Nucleus accumbens (tissue), 56 donors: ENCODE measurements at places on chromosomes 1 and 21.

DNA sequence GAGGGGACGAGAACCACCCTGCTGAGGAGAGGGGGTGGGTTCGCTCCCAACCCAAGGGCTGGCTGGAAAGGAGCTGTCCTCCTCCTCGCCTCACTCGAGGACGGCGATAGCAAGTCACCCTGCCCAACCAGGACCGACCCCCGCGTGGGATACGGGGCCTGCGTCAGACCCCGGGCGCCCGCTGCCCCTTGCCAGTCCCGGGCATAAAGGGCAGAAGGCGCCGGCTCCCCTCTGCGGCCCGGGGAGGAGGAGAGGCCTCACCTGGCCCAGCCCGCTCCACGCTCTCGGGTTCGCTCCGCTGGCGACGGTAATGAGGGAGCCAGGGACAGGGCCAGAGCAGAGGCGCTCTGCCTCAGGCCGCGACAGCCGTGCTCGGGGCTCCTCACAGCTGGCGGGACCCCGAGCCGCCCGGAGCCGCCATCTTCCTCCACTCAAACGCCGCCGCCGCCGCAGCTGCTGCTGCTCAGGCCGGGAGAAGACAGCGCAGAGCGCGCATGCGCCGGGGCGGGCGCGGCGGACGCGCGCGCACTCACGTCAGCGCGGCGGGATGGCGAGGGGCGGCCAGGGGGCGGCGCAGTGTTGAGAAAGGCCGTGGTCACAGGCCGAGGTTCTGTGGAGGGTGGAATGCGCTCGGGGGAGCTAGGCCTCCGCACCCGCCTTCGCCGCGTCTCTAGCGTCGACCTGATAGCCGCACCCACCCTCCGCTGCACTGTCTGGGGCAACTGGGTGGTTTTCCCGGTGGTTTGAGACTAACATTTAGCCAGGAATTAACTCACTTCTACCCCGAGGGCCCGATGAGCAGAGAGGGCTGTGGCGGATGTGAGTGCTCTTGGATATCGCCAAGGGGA is at the start of gene FBXO42:
Gene FBXO42, minus strand, starts transcription at position 487 of the 848 bp plus-strand sequence. CDS start 37,062 bp downstream, outside the sequence.
- DNase-seq, result peak; percentile 89

- DNase-seq, result no peak
Observed at GRCh38 chr1:65176591-65176990, 28.6 kb downstream of the AK4 start.

GRCh38 chr1:39657923-39658485 is 13.9 kb downstream of the NT5C1A start:
- DNase-seq, result peak; percentile 8

DNA sequence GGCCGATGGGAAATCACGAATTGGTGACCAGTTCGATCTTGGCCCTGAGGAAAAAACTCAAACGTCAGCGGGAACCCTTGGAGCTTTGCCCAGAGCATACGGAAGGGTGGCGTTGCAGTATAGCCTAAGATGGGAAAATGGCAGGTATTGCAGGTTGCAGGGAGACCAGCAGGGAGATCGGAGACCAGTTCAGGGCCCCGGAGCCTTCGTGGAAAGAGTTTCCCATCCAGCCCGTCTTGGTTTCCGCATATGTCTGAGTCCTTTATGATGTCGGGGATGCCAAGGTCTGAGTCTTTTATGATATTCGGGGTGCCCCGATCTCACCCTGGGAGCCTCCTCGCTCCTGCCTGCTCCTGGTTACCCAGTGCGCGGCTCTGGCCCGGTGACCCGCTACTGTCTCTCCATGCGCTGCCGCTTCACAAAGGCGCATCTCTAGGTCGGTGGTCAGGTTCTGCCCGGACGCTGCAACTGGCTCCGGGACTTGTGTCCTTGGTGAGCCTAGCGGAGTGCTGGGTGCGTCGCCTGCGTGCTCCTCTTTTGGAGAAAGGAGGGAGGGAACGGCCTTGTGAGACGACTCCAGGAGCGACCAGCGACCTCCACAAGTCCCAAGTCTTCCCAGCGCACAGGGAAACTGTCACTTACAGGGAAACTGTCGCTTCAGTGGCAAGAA is 94.2 kb downstream of the PRKAB2 start:
- no peak for DNase-seq

GRCh38 chr21:31052489-31053142 is 14.3 kb upstream of the KRTAP19-8 start:
- DNase-seq, result no peak

DNA sequence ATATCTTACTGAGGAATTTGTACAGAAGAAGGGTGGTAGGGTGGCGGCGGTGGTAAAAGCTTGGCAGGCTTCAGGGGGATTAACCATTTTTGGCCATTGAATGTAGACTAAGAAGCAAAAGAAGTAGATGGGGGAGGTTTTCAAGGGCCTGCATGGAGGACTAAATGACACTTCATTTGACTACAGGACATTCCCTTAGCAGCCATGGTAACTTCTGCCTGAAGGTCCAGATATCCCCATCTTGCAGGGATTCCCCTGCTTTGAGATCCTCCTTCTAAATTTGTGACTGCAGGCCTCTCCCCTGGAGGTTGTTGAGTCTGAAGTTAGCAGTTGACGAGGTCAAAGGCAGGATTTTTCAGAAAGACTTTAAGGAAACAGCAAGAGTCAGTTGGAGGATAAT is 4.8 kb downstream of the VASH2 start:
- no peak for DNase-seq

GRCh38 chr1:246317332-246318035 is 189.6 kb downstream of the SMYD3 start:
- DNase-seq, result no peak

DNA sequence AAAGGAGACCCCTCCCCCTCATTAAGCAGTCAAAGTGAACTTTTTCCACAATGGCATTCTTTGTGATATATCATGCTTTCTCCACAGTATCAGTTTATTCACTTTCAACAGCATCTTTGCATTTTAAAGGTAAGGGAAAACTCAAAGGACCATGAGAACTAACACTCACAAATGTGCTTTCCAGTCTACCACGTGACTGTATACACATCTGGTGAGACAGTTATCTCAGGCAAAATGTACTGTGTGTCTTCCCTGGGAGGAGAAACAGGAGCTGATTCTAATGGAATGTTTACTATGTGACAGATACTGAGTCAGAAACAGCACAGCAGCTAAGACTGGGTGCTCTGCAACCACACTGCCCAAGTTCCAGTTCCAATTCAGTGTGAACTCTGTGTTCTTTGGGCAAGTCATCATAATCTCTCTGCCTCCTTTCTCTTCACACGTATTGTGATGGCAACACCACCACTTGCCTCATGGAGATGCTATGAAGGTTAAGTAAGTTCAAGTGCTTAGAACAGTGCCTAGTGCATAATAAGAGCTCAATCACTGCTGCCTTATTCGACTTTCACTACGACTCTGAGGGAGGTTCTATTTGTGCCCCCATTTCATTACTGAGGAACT is 79.0 kb downstream of the SLC45A1 start:
- DNase-seq, result no peak

GRCh38 chr1:66156144-66156543 is 363.4 kb downstream of the PDE4B start:
- no peak for DNase-seq

DNA sequence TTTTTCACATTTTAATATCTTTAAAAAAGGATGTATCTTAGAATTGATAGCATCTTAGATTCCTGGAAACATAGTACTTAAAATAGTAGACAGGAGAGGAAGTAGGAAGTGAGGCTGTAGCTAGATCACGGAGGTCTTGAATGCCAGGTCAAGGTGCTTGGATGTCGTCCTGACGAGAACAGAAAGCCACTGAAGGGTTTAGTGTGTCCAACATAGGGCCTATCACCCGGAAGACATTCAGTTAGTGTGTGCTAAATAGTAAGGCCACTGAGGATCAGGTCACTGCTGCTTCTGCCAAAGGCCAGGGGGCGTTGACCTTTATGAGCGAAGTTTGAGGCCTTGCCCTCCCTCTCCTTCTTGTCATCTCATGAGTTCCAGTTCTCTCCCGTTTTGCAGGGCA is 35.7 kb downstream of the RAB3B start:
- DNase-seq, result no peak

GRCh38 chr1:48870596-48870995 is 93.9 kb upstream of the BEND5 start:
- no peak for DNase-seq

GRCh38 chr1:147892216-147892615 is 10.4 kb upstream of the GJA8 start:
- no peak for DNase-seq

GRCh38 chr21:14875704-14876523 is 188.9 kb downstream of the NRIP1 start:
- no peak for DNase-seq

GRCh38 chr1:174690266-174690665 is 242.5 kb downstream of the GPR52 start:
- no peak for DNase-seq

DNA sequence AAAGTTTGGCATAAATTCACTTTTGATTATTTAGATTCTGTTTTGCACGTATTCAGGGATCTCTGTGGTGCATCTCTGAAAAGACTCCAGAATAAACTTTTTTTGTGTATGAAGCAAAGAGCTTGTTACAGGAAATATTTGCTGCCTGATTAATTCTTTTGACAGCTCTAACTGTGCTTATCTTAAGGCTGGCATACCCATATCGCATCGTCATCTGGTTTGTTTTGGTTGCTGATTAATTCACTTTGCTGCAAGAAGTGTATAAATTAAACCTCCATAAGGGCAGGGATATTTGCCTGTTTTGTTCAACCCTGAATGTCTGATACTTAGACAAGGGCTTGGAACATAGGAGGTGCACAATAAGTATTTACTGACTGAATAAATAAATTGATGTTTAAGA is 17.5 kb upstream of the DUSP10 start:
- DNase-seq, result no peak

DNA sequence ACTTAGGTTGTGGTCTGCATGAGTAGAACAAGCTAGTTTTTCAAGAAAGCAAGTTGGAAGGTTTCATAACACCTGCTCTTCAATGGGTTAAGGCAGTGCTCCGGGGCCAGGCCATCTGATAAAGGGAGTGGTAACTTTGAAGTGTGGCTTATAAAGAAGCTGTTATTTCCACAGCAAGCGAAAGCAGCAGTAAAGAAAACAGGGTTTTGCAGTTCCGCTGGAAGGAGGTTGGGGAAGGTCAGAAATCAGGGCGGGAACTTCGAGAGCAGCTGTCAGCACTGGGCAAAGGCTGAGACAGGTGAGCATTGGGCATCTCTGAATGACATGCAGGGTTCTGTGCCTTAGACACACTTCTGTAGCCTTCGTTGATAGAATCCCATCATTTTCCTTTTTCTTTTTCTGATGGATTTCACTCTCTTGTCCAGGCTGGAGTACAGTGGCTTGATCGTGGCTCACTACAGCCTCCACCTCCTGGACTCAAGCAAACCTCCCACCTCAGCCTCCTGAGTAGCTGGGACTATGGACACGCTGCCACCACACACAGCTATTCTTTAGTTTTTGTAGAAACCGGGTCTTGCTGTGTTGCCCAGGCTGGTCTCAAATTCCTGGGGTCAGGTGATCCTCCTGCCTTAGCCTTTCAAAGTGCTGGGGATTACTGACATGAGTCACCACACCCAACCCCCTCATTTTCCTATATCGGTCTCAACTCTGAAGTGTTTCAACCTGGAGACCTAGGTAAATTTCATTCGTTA is 20.5 kb downstream of the TMEM51 start:
- no peak for DNase-seq

DNA sequence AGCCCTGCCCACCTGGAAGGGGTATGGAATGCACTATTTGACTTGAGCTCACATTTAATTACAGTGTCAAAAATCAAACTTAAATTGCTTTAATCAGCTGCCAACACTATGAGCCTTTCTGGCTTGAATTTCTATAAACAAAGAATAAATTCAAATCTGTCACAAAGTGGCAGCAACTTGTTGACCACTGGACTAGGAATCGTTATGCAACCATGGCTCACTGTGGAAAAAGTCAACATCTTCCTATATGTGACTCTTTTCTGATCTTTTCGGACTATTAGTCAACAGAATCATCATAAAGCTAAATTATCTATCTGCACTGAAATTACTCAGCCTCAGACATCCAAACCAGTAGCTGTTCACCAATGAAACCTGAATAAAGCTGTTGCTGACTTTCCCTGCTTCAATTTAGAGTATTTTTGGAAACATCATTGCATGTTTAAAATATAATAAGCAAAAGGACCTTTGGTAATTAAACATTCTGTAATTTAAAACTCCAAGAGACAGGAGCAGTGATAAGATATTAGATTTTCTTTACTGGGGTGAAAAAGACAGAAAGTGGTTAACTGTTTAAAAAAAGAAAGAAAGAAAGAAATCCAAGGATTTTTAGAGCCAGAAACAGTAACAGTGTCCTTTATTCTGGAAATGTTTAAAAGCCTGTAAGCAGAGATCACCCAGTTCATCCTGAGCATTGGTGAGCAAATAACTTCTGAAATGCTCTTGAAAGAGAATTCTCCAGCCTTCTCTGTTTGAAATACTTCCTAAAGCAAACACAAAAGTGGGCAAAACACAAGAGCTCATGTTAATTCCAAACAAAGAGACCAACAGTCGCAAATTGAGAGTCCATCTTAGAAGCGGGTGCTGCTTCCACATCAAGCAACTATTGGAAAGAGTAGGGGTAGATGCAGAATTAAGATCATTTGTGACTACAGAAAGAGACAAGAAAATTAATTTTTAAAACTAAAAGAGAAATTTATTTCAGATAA is 26.2 kb upstream of the ERG start:
- DNase-seq, result no peak

GRCh38 chr1:22826604-22827580 is 116.3 kb downstream of the EPHB2 start:
- DNase-seq, result no peak

GRCh38 chr1:205593967-205594366 is 37.8 kb downstream of the ELK4 start:
- DNase-seq, result no peak

DNA sequence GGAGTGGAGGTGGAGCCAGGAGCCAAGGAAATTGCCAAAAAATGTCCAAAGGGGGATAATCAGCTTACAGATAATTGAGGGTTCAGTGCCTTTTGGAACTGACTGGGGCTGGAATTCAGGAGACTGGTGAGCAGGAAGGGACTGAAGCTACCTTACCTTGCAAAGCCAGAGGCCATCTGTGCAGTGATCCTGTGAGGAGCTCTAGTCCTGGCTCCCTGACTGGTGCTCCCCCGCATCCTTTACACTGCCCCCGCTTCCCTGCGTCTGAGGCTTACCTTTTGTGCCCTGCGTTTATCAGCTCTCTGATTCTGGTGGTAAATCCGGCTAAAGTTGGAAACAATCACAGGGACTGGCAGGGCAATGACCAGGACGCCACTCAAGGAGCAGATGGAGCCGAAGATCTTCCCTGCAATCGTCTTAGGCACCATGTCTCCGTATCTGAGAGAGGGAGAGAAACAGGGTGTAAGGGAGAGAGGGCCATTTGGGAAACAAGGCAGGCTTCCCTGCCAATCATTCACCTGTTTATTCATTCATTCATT is 31.0 kb downstream of the DDX20 start:
- no peak for DNase-seq

- no peak for DNase-seq
Observed at GRCh38 chr1:162912061-162912667, 51.2 kb upstream of the CCDC190 start.

- no peak for DNase-seq
Observed at GRCh38 chr21:34936883-34937563, 112.1 kb downstream of the RUNX1 start.

DNA sequence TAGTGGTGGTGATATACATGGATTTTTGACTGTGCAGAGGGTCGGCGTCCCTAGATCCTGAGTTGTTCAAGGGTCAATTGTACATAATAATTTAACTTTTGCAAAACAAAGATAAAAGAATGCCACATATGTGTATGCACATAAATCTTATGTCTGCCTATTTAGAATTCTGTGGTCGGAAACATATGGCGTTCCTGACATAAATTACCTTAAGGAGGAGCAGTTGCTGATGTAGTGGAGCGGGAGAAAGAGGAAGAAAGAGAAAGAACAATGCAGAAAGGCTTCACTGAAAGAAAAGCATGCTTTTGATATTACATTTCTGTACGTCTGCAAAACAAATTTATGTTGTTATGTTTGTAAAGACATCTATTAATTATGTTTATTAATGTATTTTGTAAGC is 40.0 kb downstream of the S1PR1 start:
- DNase-seq, result no peak
